ENCODE measurements at places on chromosomes 2 and 18.
A peak's percentile ranks its signal among the peaks of the same experiment; 100 is the strongest.

- no peak for DNase-seq
These were observed 253.2 kb upstream of the CTAGE1 start for GRCh38 chr18:22670914-22671313.

GRCh38 chr18:46374850-46375249, 270.7 kb downstream of the HAUS1 start:
- no peak for DNase-seq

GRCh38 chr2:224532931-224533330, 52.2 kb downstream of the CUL3 start:
- no peak for DNase-seq

GRCh38 chr2:144995482-144995881, 475.6 kb upstream of the ZEB2 start:
- no peak for DNase-seq

DNA sequence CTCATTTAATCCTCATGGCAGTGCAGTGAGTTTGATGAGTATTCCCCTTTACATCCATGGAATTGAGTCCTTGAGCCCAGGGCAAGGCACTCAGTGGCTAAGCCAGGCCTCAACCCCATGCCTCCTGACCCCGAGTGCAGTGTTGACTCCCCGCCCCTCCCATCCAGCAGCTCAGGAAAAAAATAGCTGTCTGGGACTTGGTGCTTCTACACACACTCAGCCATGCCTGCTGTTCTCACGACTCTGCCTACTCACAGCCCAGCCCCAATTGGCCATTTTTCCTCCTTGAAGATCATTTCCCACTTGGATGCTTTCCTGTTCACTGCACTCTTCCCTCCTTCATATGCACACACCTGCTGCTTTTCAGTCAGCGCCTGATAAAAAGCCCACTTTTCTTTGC, 8.8 kb downstream of the FOSL2 start:
- no peak for DNase-seq

- no peak for DNase-seq
These were observed 143.9 kb downstream of the CAPN13 start for GRCh38 chr2:30663321-30663720.

GRCh38 chr2:120223034-120223912, at the start of gene TMEM185B:
Gene TMEM185B, minus strand, starts transcription at chr2:120223400. Its CDS starts 424 bp downstream, at chr2:120222976.
- DNase-seq: peak; percentile 85

GRCh38 chr2:60547841-60548240, 5.6 kb downstream of the BCL11A start:
- DNase-seq: no peak

DNA sequence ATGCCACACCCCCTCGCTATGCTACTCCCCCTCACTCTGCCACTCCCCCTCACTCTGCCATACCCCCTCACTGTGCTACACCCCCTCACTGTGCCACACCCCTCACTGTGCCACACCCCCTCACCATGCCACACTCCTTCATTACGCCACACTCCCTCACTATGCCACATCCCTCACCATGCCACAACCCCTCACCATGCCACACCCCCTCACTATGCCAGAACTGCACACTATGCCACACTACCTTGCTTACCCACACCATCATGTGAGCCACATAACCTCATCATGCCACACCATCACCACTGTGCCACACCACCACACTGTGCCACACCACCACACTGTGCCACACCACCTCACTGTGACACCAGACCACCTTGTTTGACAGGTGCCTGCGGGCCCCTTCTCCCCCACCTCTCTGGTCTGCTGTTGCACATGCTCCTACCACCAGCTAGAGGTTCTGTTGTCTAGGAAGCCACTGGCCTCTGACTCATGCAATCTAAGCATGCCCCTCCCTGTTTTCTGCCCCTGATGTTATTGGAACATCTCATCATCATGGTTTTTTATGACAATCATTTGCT, 22.0 kb downstream of the MARCHF4 start:
- DNase-seq: no peak

GRCh38 chr2:31240381-31241365, 6.7 kb downstream of the EHD3 start:
- DNase-seq: no peak

- no peak for DNase-seq
These were observed 612.2 kb upstream of the SLC39A10 start for GRCh38 chr2:195044801-195045200.

- DNase-seq: no peak
These were observed 133.6 kb upstream of the MYT1L start for GRCh38 chr2:2464643-2465042.

- no peak for DNase-seq
These were observed 119.0 kb downstream of the RPIA start for GRCh38 chr2:88810488-88810887.

- DNase-seq: no peak
These were observed 31.6 kb upstream of the NETO1 start for GRCh38 chr18:72899338-72899737.

GRCh38 chr2:159015823-159016222, 47.4 kb downstream of the TANC1 start:
- DNase-seq: no peak

DNA sequence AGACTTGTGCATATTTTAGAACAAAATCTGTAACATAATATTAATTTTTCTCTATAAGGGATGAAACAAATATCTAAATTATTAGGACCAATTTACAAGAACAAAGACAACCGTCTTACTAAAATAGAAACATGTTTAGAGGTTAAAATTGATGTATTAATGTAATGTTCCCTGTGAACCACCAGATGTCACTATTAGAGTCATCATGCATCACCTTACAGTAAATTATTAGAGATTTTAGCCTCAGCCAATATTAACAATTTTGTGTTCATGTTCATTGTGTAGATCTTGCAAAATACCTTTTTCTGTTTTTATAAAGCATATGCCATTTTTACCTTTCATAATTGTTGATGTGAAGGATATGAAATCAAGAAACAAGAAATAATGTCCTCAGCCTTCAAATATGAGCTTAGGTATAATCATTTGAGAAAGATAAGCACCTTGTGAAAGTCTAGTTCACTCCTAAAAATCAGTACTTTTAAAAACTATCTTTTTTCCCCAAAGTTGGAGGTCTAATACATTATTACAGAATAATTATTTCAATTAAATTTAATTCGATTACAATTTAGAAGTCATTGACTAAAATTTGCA, 344.3 kb upstream of the KCNH7 start:
- DNase-seq: no peak

DNA sequence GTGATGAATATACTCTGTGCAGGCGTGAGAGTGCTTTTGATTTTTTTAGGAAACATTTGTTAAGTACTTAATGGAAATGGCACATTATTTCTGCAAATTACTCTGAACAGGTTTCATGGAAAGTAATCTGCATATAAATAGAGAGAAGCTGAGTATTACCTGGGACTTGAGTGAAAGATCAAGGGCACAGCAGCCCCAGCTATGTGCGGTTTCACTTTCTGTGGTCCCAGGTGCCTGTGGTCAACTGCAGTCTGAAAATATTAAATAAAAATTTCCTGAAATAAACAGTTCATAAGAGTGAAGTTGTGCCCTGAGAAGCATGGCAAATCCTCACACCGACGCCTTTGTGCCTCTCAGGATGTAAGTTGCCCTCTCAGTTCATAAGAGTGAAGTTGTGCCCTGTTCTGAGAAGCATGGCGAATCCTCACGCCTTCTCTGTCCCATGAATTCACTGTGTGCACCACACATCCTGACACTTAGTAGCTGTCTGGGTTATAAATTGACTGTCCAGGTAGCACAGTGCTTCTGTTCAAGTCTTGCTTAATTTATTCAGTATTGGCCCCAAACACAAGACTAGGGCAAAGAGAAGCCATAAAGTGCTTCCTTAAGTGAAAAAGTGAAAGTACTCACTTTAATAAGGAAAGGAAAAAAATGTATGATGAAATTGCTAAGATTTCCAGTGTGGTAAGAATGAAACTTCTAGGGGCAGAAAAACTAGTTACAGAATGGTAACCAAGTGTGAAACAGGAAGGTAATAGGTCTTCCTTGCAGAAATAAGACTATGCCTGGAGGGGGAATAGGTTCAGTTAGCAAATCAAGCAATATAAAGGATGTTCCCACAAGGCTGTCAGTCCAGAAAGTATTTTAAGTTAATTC, 4.3 kb upstream of the SNTG2 start:
- DNase-seq: no peak

DNA sequence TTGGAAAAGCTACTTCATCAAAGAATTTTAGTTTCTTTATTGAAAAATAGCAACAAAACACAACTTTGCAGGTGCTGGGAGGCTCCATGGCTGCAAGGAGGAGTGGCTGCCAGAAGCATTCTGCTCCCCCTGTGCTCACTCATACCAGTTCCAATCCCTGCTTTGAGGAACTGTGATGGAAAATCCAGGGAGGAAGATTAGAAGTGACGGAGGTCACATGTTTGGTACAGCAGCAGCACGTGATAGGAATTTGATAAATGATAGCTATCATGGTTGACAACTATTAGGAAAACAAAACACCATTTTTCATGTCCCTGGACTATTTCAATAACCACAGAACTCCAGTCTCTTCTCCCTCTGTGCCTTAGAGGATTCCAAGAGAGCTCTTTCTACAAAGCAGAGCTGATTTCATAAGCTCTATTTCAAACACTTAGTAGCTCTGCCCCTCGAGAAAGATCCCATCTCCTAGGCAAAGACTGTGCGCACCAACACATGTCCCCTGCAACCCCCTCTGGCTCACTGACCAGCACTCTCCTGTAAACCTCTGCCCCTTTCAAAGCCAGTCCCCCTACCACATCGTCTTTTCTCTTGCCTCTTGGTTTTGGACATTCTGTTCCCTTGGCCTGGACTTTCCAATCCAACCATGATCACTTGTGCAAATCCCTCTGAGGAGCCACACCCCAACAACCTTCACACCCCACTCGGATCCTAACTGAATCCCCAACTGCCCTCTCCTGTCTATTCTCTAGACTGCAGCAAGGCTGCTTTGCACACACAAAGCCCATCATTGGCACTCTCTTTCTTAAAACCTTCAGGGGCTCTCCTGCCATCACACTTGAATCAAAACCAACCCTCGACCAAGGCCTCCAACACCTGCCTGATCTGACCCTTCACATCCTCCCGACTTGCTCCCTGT, 352.4 kb upstream of the PKDCC start:
- DNase-seq: no peak

GRCh38 chr2:83471655-83472054, 987.4 kb downstream of the SUCLG1 start:
- DNase-seq: no peak

DNA sequence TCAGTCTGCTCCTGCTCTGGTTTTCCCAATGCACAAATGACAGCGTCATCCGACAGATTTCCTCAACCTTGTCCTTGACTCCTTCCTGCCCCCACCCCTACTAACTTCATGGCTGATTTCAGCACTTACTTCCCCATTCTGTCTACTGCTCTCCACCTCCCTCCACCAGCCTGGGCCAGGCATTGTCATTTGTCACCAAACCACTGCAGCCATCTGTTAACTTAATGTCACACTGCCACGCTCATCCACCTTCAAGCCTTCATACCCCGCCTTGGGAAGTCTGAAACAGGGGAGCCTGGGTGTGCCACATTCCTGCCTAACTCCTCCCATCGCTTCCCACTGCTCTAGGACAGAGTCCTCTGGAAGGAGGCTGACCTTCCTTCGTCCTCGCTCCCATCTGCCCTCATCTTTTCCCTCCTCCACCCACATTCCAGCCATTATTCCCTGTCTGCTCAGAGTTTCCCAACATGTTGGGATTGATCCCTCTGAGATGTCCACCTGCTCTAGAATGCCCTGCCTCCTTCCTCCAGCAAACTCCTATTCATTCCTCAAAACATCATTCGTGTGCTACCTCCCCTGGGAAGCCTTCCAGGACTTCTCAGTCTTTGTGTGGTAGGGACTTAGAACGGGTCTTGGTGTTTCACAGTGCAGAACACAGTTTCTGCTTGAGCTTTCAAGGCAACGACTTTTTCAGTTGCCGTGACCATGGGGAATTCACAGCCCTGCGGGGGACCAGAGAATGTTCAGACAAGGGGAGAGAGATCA, 42.2 kb upstream of the SMAD7 start:
- no peak for DNase-seq

- DNase-seq: no peak
These were observed 268.2 kb downstream of the NRXN1 start for GRCh38 chr2:50763776-50764175.

DNA sequence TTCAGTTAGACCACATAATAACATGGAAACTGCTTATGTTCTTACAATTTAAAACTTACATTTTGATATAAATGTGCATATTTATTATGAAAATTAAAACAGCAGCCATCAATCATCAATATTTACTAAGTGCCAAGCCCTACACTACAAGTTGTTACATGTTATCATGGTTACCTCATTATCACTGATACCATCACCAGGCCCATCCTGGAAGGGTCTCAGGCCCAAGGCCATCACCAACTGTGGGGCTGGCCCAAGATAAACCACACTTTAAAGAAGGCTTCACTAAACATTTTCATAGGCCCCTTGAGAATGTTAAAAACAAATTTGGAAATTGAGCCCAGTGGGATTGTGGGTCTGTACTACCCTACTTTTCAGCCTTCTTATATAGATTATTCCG, 6.4 kb downstream of the ITSN2 start:
- no peak for DNase-seq

DNA sequence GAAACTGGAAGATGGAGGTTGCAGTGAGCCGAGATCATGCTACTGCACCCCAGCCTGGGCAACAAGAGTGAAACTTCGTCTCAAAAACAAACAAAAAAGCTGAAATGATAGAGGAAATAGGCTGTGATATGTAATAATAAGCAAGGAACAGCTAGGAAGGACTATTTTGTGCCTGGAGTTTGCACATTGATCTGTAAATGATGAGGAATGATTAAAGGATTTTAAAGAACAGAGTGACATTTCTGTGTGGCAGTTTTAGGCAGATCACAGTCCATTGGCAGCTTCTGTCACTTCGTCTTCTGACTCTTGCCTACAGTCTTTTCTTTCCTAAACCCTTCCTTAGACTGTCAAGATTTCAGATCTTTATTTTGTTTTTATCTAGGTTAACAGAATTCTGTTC, 19.4 kb downstream of the EPB41L5 start:
- no peak for DNase-seq

GRCh38 chr2:100978582-100979191, 23.4 kb upstream of the RPL31 start:
- no peak for DNase-seq

- DNase-seq: no peak
These were observed 149.9 kb upstream of the SCN7A start for GRCh38 chr2:166643980-166644379.

- no peak for DNase-seq
These were observed 229.2 kb downstream of the GLI2 start for GRCh38 chr2:120964819-120965218.

DNA sequence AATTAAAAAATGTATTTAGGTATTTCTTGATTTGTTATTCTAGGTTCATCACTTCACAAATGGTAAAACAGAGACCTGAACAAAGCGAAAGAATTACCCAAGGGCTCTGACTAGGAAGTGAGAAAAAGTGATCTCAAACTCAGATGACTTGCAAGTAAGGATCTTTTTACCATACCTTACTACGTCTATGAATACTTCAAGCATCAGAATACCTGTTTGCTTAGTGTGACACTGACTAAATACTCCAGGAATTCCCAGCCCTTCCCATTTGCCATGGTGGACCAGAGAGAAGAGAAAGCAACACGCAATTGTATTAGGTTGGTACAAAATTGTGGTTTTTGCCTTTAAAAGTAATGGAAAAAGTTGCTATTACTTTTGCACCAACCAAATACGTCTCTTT, 35.8 kb upstream of the FIGN start:
- DNase-seq: no peak

GRCh38 chr2:230097424-230097823, 28.7 kb upstream of the SLC16A14 start:
- DNase-seq: no peak
